ENCODE measurements at places on chromosomes 16 and 17.

DNA sequence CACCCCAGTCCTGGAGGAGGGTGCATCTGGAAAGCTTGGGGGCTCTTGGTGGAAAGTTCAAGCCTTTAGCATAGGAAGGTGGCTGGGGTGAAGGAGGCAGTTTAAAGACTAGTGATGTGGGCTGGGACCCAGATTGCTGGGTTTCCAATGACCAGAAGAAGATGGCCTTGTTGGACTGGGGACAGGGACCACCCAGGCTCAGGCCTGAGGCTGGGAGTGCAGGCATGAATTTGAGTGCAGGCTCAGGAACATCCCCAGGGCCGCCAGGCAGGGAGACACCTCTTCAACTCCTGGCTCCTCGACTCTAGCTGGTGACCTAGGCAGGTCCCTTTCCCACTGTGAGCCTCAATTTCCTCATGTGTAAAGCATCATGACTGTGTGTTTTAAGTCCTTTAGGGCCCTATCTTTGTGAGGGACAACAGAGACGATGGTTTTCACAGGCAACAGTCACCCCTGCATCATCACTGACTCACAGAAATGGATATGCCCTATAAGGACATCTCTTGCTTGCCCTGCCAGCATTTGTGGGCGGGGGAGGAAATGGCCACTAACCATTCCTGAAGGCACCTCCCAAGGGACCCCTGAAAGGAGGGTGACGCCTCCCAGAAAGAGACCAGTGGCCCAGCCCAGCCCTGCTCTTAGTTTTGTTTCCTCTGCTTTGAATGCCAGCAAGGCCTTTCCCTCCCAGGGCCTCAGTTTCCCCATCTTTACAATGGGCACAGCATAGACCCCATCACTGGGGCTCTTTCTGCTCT lies 11.1 kb downstream of the NLRC5 start:
- peak; percentile 71 for DNase-seq

- DNase-seq = no peak
Measured at GRCh38 chr16:17827313-17827712, 356.6 kb upstream of the XYLT1 start.

GRCh38 chr17:69870751-69871199 lies 204.2 kb upstream of the KCNJ16 start:
- DNase-seq = no peak

- no peak for DNase-seq
Measured at GRCh38 chr17:63495491-63495890, 18.6 kb downstream of the ACE start.

DNA sequence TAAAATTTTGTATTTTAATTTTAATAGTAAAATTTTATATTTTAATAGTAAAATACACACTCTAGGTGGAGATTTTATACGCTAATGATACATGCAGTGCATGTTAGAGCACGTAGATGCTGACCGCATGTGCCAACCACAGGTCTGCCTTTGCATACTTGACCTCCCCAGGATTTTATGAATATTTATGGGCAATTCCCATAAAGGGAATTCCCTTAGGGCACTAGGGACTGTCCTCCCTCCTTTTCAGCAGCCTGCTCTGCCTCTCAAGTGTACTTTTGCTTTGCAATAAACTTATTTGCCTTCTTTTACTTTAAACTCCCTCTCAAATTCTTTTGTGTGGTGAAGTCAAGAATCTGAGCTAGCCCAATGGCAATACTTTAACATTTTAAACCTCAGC lies 217.7 kb upstream of the CDH8 start:
- no peak for DNase-seq

GRCh38 chr17:80817861-80818260 lies 173.8 kb upstream of the CHMP6 start:
- no peak for DNase-seq

- DNase-seq = no peak
Measured at GRCh38 chr16:4947722-4948503, 10.2 kb upstream of the SEC14L5 start.

- no peak for DNase-seq
Measured at GRCh38 chr17:41655611-41656111, 31.3 kb upstream of the KRT17 start.

DNA sequence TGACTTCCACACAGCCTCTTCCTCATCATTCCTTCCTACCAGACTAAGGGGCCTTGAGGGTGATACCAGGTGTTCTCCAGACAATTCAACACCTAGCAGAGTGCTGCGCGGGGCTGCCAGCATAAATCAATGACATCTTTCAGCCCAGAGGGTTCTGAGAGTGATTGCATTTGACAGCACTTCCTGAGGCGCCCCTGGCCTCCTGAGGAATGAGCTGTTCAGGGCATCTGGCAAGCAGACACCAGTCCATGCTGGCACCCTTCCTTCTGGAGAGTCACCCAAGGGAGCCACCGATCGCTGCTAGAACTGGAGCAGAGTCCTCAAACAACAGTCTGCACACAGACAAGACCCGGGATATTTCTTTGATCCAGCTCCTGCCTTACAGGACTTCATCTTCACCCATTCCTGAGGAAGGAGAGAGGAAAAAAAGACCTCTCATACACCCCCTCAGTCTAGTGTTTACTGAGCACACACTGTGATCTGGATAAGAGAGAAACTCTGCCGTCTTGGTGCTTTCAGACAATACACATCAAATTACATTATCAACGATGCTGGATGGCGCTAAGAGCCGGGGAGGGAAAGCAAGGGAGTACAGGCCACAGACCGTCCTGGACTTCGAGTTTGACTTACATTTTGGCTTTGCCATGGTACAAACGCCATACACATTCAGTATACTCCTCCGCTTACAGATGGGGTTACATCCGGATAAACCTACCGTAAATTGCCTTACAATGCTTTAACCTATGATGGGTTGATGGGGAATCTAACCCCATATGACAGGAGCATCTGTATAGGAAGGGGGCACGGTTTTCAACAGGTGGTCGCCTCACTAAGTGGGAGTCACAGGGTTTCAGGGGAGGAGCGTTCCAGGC lies 23.0 kb downstream of the NPTX1 start:
- DNase-seq = no peak

GRCh38 chr16:89510526-89510925 lies 2.3 kb downstream of the SPG7 start:
- DNase-seq = no peak

- no peak for DNase-seq
Measured at GRCh38 chr17:74856112-74856511, 3.6 kb downstream of the GRIN2C start.

- DNase-seq = no peak
Measured at GRCh38 chr17:72199256-72199655, 78.4 kb downstream of the SOX9 start.

- no peak for DNase-seq
Measured at GRCh38 chr16:71353736-71354135, 4.8 kb upstream of the CALB2 start.

DNA sequence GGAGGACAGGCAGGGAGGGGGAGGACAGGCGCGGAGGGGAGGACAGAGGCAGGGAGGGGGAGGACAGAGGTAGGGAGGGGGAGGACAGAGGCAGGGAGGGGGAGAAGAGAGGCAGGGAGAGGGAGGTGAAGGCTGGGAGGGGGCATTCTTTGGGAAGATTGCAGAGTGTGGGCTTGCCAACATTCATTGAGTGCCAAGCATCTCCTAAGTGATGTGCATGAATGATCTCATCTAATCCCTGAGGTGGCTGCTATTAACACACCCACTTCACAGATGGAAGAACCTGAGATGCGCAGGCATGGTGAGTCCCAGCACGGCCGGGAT lies 58.3 kb downstream of the NT5M start:
- no peak for DNase-seq

DNA sequence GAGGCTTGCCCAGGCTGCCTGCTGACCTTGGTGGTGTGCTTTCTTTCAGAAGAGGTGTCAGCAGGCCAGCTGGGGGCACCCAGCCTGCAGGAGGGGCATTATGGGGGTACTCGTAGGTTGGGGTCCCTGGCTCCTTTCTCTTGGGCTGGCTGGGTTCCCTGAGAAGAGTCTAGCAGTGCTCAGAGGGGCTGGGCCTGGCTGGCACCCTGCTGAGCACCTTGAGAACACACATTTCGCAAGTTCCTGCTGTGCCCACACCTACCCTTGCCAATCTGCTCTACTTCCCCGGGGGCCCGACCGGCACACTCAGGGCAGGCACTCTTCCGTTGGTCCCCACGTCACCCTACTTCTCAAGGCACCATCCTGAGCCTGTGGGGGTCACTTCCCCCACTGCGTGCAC lies 5.1 kb downstream of the CEMP1 start:
- DNase-seq = no peak

GRCh38 chr17:80365983-80366382 lies 49.0 kb upstream of the ENDOV start:
- no peak for DNase-seq
